ENCODE measurements at places on chromosomes 2 and 18. TPM values are rescaled to one million over a fixed set of nuclear protein-coding genes. Genes with fewer than 3 reads are reported as not detected.

ANTXR1 gene
- total RNA-seq, result 34.7 TPM

LYPD6 gene
- 6.7 TPM for total RNA-seq

TWSG1 gene
- 30.0 TPM for total RNA-seq

OTX1 gene
- 12.9 TPM for total RNA-seq

KCNIP3 gene
- total RNA-seq, result 0.26 TPM

AUP1 gene
- 88.9 TPM for total RNA-seq

ZNF532 gene
- 141 TPM for total RNA-seq

GALNT13 gene
- total RNA-seq, result 9.8 TPM

GRCh38 chr2:178990533-178991241 is 59.2 kb downstream of the CCDC141 start:
- no peaks in the 10 kb centered on the region for H3K27me3 ChIP-seq
- H3K4me3 ChIP-seq, result no peak overlapping the region
- no peak for DNase-seq
- H3K36me3 ChIP-seq, result peaks cover 57% of the 10 kb centered on the region

DNA sequence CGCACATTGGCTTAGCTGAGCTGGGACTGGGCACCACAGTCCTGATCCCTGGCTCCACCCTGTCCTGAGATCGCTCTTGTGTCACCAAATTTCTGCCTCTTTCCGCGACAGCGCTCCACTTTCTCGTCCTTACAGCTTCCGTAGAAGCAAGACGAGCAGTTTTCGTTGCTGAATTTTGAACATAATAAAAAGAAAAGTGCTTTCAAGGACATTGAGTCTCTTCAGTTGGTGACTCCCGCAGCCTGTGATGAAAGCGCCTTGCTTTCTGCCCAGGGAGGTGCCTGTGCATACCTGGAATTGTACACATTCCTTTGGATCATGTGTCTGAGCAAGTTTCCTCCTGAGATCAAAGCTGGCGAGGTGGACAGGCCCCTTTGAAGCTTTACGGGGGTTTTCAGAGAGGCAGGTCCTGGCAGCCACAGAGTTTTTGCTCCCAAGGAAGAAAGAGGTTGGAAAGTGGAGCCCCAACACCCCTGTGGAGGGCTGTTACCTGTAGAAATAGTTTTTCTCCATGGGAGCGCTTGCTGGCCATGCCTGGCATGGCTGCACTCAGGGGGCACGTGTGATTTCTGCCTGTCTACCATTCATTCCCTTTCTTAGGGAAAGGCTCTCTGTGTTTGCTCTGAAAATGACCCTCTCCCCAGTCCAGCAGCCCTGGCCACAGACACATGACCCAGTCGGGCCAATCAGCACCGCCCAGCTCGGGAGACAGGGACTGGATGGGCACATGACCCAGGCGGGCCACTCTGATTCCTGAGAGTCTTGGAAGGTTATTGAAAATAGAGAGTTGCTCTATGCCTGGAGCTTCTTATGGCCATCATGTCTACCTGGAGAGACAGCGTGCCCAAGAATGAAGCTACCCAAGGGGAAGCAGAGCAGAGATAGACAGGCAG is 115.6 kb upstream of the OTOS start:
- no peaks in the 10 kb centered on the region for H3K36me3 ChIP-seq
- peak; percentile 63 for DNase-seq
- no peak overlapping the region for H3K27ac ChIP-seq
- H3K27me3 ChIP-seq, result no peaks in the 10 kb centered on the region
- H3K4me3 ChIP-seq, result no peak overlapping the region

- H3K4me1 ChIP-seq, result peaks cover 4% of the 10 kb centered on the region
- no peak overlapping the region for H3K4me3 ChIP-seq
- no peaks in the 10 kb centered on the region for H3K27me3 ChIP-seq
- DNase-seq, result no peak
- no peaks in the 10 kb centered on the region for H3K36me3 ChIP-seq
- no peak overlapping the region for H3K27ac ChIP-seq
Measured at GRCh38 chr2:163518762-163519161, 217.0 kb downstream of the FIGN start.

DNA sequence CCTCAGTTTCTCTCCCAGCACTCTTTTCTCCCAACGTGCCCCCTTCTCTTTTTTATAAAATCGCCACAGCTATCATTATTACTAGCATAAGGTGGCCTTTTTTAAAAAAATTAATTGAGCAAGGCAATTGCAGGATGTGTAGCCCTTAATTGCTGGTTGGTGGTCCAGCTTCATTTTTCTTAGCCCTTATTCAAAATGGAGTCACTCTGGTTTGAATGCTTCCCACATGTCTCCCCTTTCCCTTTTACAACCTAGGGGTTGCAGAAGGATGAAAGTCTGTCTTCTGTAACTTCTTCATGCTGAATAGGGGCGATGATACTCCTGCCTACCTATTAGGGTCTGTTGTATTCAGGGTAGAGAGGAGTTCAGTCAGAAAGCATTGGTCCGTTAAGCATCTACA is 36.6 kb upstream of the PROKR1 start:
- no peaks in the 10 kb centered on the region for H3K36me3 ChIP-seq
- no peak overlapping the region for H3K4me3 ChIP-seq
- H3K4me1 ChIP-seq, result no peaks in the 10 kb centered on the region
- no peaks in the 10 kb centered on the region for H3K27me3 ChIP-seq
- no peak for DNase-seq

- peaks cover 7% of the 10 kb centered on the region for H3K27me3 ChIP-seq
- no peak for DNase-seq
- H3K36me3 ChIP-seq, result no peaks in the 10 kb centered on the region
- no peak overlapping the region for H3K4me3 ChIP-seq
- peak overlapping the region; percentile 66 for H3K27ac ChIP-seq
Measured at GRCh38 chr2:219273937-219274336, 5.2 kb upstream of the DNAJB2 start.

DNA sequence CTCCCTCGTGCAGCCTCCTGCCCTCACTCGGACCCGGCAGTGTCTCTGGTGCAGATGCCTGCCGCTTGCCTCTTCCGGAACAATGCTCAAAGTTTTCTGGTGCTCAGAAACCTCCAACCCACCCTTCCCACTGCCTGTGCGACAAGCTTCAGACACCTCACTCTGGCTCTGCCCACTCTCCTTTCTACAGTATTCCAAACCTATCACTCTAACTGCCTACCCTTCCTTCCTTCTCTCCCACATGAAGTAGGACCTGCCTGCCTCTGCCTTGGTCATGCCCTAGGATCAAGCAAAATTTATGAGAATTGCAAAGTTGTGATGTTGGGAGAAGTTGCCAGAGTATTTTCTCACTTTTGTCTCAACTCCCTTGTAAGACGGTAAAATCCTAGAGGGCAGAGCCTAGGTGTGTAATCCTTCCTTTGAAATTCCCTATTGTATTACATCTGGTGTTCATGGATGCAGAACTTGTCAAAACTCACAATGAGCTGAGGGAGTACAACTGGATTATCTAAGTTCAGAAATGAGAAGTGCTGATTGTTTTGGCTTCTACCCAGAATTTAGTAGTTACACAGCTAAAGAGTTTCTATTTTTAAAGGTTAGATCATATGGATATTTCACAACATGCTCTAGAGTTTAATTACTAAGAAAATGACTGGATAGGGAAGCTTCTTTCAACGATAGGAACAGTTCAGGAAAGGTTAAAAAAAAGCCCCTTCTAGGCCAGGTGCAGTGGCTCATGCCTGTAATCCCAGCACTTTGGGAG is 7.2 kb downstream of the NPC1 start:
- H3K4me1 ChIP-seq, result no peaks in the 10 kb centered on the region
- H3K4me3 ChIP-seq, result no peak overlapping the region
- H3K36me3 ChIP-seq, result peaks cover 19% of the 10 kb centered on the region
- H3K27me3 ChIP-seq, result no peaks in the 10 kb centered on the region
- DNase-seq, result no peak
- peak overlapping the region; percentile 19 for H3K27ac ChIP-seq

DNA sequence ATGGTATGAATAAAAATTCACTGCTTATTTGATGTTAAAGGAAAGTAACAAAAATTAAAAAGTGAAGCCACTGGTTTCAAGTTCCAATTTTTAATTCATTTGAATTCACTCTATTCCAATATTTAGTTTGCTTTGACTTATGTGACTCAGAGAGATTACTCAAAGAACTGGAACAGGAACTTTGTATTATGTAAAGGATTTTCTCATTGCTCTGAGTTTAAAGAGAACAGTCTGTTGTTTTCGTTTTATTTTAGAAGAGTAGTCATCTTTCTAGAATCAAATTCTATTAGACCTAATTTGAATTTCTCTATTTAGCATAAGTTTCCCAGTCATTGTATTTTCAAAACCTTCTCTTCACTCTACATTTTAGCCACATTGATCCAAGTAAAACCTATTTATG is 300.1 kb upstream of the SLC8A1 start:
- no peaks in the 10 kb centered on the region for H3K4me1 ChIP-seq
- no peaks in the 10 kb centered on the region for H3K36me3 ChIP-seq
- no peak overlapping the region for H3K4me3 ChIP-seq
- H3K27me3 ChIP-seq, result no peaks in the 10 kb centered on the region

DNA sequence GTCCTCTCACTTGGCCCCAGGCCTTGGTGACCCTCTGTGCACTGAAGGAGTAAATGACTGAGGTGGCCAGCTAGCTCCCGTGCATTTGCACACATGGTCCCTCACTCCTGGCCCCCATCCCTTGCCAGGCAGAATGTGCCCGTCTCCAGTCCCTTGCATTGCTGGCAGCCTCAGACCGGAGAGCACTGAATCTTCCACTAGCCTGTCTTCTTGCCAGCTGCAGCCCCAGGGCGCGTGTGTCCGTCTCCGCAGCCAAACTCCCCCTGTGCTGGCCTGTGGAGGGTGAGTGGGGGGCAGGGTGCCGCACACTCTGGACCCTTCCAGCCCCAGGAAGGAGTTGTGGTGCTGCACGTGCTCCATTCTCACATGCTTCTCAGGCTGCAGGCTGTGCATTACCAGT is 35.9 kb downstream of the INPP4A start:
- H3K4me1 ChIP-seq, result peaks cover 29% of the 10 kb centered on the region
- no peaks in the 10 kb centered on the region for H3K27me3 ChIP-seq
- H3K36me3 ChIP-seq, result peaks cover 35% of the 10 kb centered on the region
- DNase-seq, result no peak
- H3K4me3 ChIP-seq, result no peak overlapping the region

DNA sequence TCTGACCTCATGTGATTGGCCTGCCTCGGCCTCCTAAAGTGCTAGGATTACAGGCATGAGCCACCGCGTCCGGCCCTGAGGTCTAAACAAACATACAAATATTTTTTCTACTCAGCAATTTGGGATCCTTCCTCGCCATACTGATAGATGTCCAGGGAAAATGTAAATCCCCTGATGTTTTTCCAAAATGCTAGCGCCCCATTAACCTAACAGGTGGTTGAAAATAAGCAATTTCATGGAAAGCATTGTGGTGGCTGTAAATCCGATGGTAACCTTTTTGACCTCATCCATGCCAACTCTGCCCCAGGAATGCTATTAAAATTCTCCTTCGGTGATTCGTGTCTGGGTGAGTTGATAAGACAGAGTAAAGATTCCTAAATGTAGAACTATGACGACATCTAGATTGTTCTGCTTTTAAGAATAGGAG is 19.3 kb downstream of the GEMIN6 start:
- H3K4me3 ChIP-seq, result no peak overlapping the region
- no peak for DNase-seq
- H3K36me3 ChIP-seq, result peaks cover 33% of the 10 kb centered on the region

DNA sequence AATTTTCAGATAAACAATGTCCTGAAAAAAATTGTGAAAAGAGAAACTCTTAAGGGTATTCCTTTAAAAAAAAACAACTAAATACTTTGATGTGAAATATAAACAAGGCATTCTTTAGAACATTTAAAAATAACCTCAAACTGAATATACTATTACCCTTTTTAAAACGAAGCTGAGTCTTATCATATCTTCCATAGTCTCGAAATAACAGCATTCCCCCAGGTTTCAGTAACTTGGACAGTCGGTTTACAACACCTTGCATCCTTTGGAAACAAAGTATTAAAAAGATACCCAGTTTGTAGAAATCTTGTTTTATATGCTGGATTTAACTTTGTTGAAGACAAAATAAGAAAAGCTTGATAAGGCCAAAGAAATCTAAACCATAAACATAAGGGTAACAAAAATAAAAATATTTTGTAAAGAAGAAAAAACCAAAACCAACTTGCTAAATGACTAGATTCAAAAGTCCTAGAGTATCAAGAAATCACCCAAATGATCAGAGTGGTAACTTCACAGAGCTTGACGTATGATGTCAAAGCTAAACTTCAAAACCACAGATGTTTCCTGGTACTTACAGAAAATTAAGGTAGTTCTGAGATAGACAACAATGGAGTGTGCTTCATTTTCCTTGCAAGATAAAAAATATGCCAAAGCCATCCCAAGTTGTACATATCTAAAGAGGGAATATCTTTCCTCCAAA is 107.8 kb downstream of the METTL8 start:
- DNase-seq, result no peak
- no peak overlapping the region for H3K4me3 ChIP-seq
- H3K27ac ChIP-seq, result no peak overlapping the region
- peaks cover 3% of the 10 kb centered on the region for H3K4me1 ChIP-seq

- H3K27me3 ChIP-seq, result peaks cover 57% of the 10 kb centered on the region
- H3K4me3 ChIP-seq, result no peak overlapping the region
- H3K4me1 ChIP-seq, result peaks cover 17% of the 10 kb centered on the region
- H3K36me3 ChIP-seq, result peaks cover 10% of the 10 kb centered on the region
- DNase-seq, result no peak
- H3K27ac ChIP-seq, result no peak overlapping the region
Measured at GRCh38 chr2:219252084-219252483, 959 bp upstream of the TUBA4B start.

DNA sequence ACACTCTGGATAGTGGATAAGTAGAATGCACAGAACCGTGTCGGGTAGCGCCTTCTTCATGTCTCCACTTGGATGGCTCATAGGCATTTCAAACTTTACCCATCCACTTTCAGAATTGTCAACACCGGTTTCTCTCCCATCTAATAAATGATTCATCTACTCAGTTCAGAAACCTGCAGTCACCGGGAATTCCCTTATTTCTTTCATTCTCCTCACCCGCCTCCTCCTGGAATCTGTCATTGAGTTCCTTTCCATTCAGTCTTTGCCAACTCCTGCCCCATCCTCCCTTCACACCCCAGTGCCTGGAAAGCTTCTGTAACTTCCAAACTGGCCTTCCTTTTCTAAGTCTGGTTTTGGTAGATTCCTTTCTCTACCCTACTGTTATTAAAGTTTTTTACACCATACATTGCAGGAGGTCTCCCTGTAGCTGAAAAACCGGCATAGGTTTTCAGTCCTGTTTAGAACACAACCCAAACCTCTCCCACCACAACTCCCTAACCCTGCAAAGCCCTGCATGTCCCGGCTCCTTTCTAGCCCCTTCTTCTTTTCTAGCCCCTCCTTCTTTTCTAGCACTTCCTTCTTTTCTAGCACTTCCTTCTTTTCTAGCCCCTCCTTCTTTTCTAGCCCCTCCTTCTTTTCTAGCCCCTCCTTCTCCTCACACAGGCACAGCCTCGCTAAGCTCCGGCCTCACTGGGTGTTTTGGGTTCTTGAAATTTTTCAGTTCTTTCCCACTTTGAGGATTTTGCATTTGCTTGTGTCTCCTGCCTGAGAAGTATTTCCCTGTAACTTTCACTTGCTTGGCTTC is 133.9 kb upstream of the KLHL14 start:
- H3K36me3 ChIP-seq, result no peaks in the 10 kb centered on the region
- no peak overlapping the region for H3K4me3 ChIP-seq
- H3K27ac ChIP-seq, result no peak overlapping the region
- no peak for DNase-seq
